ENCODE measurements at places on chromosomes 12 and 14. TPM values are rescaled to one million over a fixed set of nuclear protein-coding genes. Genes with fewer than 3 reads are reported as not detected.

MYL2 gene
- total RNA-seq = not detected

OTUB2 gene
- total RNA-seq = 2.0 TPM

SLC10A1 gene
- not detected for total RNA-seq

EMP1 gene
- 150 TPM for total RNA-seq

SRRM4 gene
- total RNA-seq = not detected

TAS2R7 gene
- total RNA-seq = not detected

PPP1R1A gene
- not detected for total RNA-seq

Data from regular cardiac myocyte (primary cell).